ENCODE measurements at places on chromosomes 12 and 14. TPM values are rescaled to one million over a fixed set of nuclear protein-coding genes. Genes with fewer than 3 reads are reported as not detected.

Gene KRT5
- polyA plus RNA-seq = not detected

Gene MED13L
- 104 TPM for polyA plus RNA-seq

Gene GPR68
- polyA plus RNA-seq = 3.5 TPM

Gene RASSF9
- 14.8 TPM for polyA plus RNA-seq

Gene C12orf60
- polyA plus RNA-seq = 2.9 TPM

Gene OR4M1
- not detected for polyA plus RNA-seq

Gene OTOGL
- 0.61 TPM for polyA plus RNA-seq

DNA sequence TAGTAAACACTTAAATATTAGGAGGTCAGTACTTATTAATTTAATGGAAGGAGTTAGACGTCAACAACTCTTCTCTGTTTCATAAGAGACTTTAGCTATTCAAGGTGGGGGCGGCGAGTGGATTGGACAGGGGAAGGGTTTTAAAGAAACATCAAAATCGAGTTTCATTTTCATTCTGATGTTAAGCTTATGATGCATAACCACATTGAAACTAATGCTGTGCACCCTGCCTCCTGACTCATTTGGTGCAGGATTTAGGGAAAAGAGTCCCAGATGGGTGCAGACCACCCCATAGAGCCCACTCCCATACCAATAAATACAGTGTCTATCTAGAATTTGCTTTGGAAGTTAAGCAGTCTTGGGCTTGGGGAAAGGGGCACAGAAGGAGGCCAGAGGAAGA is 7.4 kb downstream of the ZBTB39 start:
- no peaks in the 10 kb centered on the region for H3K36me3 ChIP-seq
- no peak overlapping the region for H3K4me3 ChIP-seq
- peaks cover 18% of the 10 kb centered on the region for H3K4me1 ChIP-seq
- H3K27ac ChIP-seq = no peak overlapping the region
- H3K27me3 ChIP-seq = no peaks in the 10 kb centered on the region

DNA sequence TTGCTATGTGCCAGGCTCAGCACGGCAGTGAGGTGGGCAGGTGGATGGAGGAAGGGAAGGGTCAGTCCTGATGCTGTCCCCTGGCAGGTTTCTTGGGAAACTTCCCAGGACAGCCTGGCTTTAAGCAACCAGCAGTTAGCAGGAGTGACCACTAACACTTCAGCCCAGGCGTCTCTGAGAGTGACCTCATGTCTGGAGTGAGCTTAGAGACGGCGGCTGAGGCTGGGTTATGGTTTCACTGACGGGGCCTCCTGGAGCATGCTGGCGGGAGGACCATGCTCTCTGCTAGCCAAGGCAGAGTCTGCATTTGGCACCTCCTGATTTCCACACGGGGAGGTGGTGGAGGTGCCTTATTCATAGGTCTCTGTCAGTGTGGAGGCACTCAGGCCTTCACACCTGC is 2.5 kb downstream of the HHIPL1 start:
- H3K27ac ChIP-seq = no peak overlapping the region
- H3K27me3 ChIP-seq = peaks cover 42% of the 10 kb centered on the region
- H3K4me3 ChIP-seq = no peak overlapping the region
- no peak for DNase-seq
- no peaks in the 10 kb centered on the region for H3K36me3 ChIP-seq

DNA sequence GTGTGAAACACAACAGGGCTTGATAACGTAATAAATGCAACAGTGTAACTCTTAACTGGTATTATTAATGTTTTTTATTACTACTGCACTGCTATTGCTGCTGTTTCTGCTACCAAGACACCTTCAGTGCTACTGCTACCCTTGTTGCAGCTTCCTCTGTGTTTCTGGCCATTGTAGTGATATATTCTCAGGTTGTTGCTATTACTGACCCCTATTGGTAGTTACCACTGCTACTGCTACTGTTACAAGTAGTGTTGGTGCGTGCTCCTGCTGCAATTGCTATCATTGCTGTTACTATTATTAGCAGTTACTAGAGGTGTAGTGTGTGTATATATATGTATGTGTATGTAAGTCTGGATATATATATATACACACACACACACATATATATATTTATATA is 87.2 kb upstream of the PTPRB start:
- no peak overlapping the region for H3K4me3 ChIP-seq
- no peak for DNase-seq
- H3K4me1 ChIP-seq = peaks cover 6% of the 10 kb centered on the region

DNA sequence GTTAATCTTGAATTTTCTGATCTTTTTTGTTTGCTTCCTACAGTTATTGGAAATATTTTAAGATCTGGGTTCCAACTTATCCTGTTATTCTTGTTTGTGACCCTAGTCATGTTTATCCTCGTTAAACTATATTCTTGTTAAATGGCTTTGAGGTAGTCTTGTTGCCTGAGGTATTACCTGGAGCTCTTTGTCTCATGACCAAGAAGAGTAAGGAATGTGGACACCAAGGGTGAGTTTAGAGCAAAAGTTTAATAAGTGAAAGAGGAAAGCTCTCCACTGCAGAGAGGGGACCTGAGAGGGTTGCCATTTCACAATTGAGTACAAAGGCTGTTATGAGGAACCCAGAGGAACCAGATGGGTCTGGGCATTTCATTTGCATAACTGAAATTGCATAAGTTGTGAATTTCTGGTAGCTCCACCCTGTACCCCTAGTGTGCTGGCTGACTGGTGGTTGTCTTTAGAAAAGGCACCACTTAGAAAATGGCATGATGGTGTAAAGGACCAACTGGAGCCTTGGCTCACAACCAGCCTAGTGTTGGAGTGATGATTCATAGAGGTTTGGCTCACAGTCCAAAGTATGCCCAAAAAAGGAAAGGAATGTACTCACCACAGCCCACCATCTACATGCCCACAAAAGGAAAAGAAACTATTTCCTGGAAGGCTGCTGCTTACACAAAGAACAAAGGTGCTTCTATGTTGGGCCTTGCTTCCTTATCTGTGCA is 36.7 kb upstream of the RESF1 start:
- DNase-seq = no peak
- no peaks in the 10 kb centered on the region for H3K4me1 ChIP-seq
- H3K4me3 ChIP-seq = no peak overlapping the region
- no peak overlapping the region for H3K27ac ChIP-seq
- H3K36me3 ChIP-seq = no peaks in the 10 kb centered on the region

GRCh38 chr12:108589840-108590229 is 8.0 kb downstream of the TMEM119 start:
- no peaks in the 10 kb centered on the region for H3K4me1 ChIP-seq
- H3K27ac ChIP-seq = no peak overlapping the region
- DNase-seq = no peak

- no peaks in the 10 kb centered on the region for H3K36me3 ChIP-seq
- H3K4me1 ChIP-seq = peaks cover 29% of the 10 kb centered on the region
- no peak for DNase-seq
- no peak overlapping the region for H3K4me3 ChIP-seq
- H3K27me3 ChIP-seq = peaks cover 25% of the 10 kb centered on the region
These were observed 5.2 kb downstream of the KRT86 start for GRCh38 chr12:52279422-52280318.

DNA sequence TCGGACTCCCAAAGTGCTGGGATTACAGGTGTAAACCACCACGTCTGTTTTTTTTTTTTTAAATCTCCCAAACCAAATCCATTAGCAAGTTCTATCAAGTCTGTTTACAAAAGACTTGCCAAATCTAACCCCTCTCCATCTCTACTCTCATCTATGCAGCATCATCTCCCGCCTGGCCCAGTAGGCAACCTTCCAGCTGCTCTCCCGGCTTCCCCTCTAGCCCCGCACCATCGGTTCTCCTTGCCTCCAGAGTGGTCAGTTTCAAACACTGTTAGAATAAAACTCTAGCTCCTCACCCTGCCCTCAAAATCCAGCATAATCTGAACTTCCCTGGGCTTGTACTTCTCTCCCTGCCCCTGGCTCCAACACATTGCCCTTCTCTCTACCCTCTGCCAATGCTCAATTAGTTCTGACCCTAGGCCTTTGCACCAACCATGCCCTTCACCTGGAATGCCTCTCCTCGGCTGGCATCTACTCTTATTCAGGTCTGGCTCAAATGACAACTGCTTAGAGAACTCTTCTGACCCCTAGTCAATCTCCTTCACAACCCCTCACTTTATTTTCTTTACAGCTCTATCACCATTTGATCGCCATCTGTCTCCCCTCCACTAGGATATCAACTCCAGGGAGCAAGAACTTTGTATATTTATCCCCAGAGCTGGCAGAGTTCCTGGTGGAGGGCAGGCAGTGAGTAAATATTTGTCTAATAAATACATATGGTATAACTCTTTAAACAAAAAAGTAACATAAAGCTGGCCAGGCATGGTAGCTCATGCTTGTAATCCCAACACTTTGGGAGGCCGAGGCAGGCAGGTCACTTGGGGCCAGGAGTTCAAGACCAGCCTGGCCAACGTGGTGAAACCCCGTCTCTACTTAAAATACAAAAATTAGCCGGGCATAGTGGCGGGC is 4.9 kb downstream of the WSB2 start:
- peaks cover 14% of the 10 kb centered on the region for H3K36me3 ChIP-seq
- H3K4me3 ChIP-seq = no peak overlapping the region
- H3K27me3 ChIP-seq = no peaks in the 10 kb centered on the region
- H3K4me1 ChIP-seq = peaks cover 77% of the 10 kb centered on the region

DNA sequence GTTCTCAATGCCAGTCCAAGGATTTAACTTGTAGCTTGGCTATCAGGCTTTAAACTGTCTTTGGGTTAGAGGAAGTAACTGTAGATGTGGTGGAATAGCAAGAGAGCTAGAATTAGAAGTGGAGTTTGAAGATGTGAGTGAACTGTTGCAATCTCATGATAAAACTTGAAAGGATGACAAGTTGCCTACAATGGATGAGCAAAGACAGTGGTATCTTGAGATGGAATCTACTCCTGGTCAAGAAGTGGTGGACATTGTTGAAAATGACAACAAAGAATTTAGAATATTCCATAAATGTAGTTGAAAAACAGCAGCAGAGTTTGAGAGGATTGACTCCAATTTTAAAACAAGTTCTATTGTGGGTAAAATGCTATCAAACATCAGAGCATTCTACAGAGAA is 199.0 kb downstream of the DUSP6 start:
- no peaks in the 10 kb centered on the region for H3K36me3 ChIP-seq
- no peak for DNase-seq
- H3K4me1 ChIP-seq = peaks cover 14% of the 10 kb centered on the region

DNA sequence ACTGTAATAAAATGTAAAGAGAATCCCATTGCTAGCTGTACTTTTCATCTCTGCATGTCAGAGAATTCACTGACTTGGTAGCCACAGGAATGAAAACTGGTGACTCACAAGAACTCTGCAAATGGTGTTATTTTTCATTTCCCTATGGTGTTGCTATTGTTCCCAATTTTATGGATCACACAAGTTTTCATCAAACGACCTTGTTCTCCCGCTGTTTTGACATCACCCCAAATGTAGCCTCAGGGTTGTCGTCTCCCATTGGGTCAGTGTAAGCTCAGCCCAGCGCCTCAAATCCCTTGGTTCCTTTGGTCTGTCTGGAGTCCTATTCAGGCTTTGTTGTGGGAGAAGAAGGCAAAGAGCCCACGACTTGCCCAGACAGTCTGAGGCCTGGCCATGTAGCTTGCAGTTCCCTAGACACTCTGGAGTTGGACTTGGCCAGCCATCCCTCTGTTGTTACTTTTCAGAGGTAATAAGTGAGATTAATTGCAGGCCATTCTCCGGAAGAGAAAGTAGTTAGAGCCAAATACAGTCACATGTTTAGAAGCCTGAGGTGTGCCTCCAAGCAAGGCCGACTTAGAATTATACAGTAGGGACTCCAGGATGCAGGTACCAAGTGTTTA is 159.2 kb downstream of the TGFB3 start:
- no peaks in the 10 kb centered on the region for H3K36me3 ChIP-seq
- no peak overlapping the region for H3K4me3 ChIP-seq
- H3K27me3 ChIP-seq = no peaks in the 10 kb centered on the region
- peak; percentile 34 for DNase-seq
- peaks cover 39% of the 10 kb centered on the region for H3K4me1 ChIP-seq

GRCh38 chr14:102485693-102486512 is 23.7 kb downstream of the ANKRD9 start:
- DNase-seq = no peak
- peaks cover 7% of the 10 kb centered on the region for H3K36me3 ChIP-seq
- no peak overlapping the region for H3K4me3 ChIP-seq
- no peaks in the 10 kb centered on the region for H3K27me3 ChIP-seq
- H3K27ac ChIP-seq = no peak overlapping the region
- H3K4me1 ChIP-seq = no peaks in the 10 kb centered on the region

GRCh38 chr12:104204690-104205480 is 10.7 kb upstream of the TXNRD1 start:
- H3K27me3 ChIP-seq = no peaks in the 10 kb centered on the region
- no peak overlapping the region for H3K4me3 ChIP-seq
- no peak overlapping the region for H3K27ac ChIP-seq
- DNase-seq = no peak

GRCh38 chr12:104630230-104630670 is 173.5 kb downstream of the CHST11 start:
- no peak overlapping the region for H3K4me3 ChIP-seq
- no peak for DNase-seq
- no peak overlapping the region for H3K27ac ChIP-seq
- no peaks in the 10 kb centered on the region for H3K27me3 ChIP-seq
- H3K4me1 ChIP-seq = no peaks in the 10 kb centered on the region
- no peaks in the 10 kb centered on the region for H3K36me3 ChIP-seq

DNA sequence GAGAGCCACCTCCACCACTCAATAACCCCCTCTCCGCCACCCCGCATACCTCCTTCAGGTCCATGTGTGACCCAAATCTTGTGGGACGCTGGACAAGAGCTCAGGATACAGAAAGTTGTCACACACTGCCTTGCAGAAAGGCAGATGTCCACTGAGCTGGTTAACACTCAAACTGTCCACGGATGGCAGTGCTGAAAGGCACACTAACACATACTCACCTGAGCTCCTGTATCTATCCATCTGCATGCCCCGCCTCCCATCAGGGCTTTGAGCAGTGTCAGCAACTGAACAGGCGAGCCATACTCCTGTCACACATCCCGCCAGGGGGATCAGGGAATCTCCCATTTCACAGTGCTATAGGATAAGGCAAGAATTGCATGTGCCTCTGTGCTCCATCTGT is 642.0 kb downstream of the GALC start:
- no peaks in the 10 kb centered on the region for H3K4me1 ChIP-seq
- no peak for DNase-seq
- no peaks in the 10 kb centered on the region for H3K36me3 ChIP-seq
- no peak overlapping the region for H3K4me3 ChIP-seq

DNA sequence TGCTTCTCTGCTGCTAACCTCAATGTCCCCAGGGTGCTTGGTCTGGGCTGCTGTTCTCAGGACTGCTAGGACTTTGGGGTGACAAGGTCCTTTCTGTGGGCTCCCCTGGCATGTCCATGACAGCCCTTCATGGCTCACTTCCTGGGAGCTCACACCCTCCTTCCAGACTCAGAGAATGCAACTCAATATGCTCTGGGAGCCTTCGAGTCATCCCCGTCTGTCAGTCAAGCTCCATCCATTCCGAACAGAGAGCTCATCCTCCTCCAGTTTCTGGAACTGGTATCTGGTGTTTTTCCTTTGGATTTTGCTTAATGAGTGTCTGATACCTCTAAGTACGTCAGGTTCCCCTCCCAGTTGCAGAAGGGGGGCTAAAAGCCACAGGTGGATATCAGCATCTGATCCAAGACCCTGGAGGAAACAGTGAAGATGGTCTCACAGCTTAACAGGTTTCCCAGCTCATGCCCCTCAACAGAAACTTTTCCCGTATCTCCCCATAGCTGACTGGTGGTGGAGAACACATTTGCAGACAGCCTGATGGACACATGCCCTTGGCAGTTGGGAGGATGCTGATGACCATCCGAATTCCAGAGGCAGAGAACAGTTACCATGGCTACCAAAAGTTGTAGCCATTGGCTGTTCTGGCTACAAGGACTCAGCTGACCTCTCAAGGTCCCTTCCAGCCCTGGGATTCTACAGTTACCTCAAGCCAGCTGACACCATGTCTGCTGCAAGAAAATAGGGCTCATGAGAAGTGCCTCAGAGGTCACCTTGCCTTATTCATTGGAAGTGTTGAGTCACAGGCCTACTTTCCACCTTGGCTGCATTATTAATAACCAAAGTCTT is 9.5 kb upstream of the RAB35 start:
- H3K4me1 ChIP-seq = peaks cover 28% of the 10 kb centered on the region
- H3K27me3 ChIP-seq = no peaks in the 10 kb centered on the region
- no peak overlapping the region for H3K4me3 ChIP-seq
- no peak for DNase-seq
- H3K36me3 ChIP-seq = peaks cover 50% of the 10 kb centered on the region
